Activated CD4-positive, alpha-beta T cell treated with anti-CD3 and anti-CD28 coated beads for 36 hours (primary cell): ENCODE measurements at places on chromosomes 7 and 10. TPM values are rescaled to one million over a fixed set of nuclear protein-coding genes. Genes with fewer than 3 reads are reported as not detected.

- H3K27me3 ChIP-seq = peaks cover 3% of the 10 kb centered on the region
- H3K4me3 ChIP-seq = no peak overlapping the region
- H3K27ac ChIP-seq = no peak overlapping the region
- no peaks in the 10 kb centered on the region for H3K4me1 ChIP-seq
- no peaks in the 10 kb centered on the region for H3K36me3 ChIP-seq
These were observed 63.9 kb upstream of the LOXL4 start for GRCh38 chr10:98331885-98332284.

DNA sequence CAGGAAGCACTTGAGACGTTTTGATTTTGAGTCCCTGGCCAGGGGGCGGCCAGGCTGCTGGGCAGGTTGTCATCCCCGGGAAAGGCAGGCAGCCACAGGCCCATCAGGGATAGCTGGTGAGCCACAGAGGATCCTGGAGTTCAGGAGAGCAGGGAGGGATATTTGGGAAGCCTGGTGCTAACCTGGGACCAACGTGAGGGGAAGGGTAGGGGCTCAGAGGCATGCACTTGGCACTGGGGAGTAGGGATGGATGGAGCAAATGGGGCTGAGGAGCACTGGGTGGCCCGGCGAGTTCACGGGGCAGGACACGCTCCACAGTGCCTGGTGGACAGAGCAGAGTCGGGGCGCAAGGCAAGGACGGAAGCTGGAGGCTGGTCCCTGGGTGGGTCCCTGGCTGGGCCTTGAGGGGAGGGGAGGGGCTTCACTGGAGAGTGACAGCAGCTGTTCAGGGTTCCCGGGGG lies 30.2 kb downstream of the LRRC27 start:
- H3K4me1 ChIP-seq = no peaks in the 10 kb centered on the region
- no peak overlapping the region for H3K4me3 ChIP-seq
- no peak overlapping the region for H3K27ac ChIP-seq

GRCh38 chr10:86706401-86706841 lies 38.1 kb downstream of the LDB3 start:
- H3K27me3 ChIP-seq = no peaks in the 10 kb centered on the region
- no peak overlapping the region for H3K4me3 ChIP-seq
- DNase-seq = no peak
- H3K36me3 ChIP-seq = no peaks in the 10 kb centered on the region
- H3K4me1 ChIP-seq = peaks cover 8% of the 10 kb centered on the region

DNA sequence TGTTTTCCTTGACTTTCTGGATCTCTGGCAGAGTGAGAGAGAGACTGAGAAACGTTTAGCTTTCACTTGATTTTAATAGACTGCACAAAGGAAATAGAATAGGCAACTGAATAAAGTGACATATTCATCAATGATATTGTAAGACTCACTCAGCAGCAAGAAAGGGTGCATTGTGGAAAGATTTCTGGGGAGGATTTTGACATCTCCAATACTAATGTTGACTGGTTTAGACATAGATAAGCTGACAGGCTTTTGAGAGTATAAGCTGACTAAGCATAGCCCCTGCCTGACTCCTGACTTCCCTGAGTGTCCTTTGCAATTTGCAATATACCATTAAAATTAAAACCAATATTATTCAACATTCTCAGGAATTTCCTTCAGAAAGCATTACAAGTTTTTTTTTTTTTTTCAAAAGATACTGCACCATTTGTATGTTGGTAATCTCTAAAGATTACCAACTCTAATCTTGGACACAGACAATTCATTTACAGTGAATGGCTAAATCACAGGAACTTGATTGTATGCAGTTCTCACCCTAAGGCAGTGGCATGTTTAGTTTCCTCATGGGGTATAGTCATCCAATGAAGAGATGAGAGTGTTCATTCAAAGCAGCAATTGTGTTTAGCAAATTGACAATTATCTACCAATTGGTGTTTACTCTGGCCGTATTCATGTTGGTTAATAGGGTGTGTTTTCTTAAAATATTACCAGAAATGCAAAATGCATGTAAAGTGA lies 325.6 kb downstream of the SORCS3 start:
- no peaks in the 10 kb centered on the region for H3K4me1 ChIP-seq
- H3K36me3 ChIP-seq = no peaks in the 10 kb centered on the region
- peaks cover 1% of the 10 kb centered on the region for H3K27me3 ChIP-seq
- no peak overlapping the region for H3K27ac ChIP-seq

LIPM gene
- total RNA-seq = not detected

ZMIZ1 gene
- total RNA-seq = 33.9 TPM

- no peaks in the 10 kb centered on the region for H3K36me3 ChIP-seq
- H3K27me3 ChIP-seq = no peaks in the 10 kb centered on the region
- H3K27ac ChIP-seq = no peak overlapping the region
- no peak overlapping the region for H3K4me3 ChIP-seq
- peak; percentile 11 for DNase-seq
These were observed 97.6 kb downstream of the SUGCT start for GRCh38 chr7:40232242-40232893.

- peaks cover 4% of the 10 kb centered on the region for H3K27me3 ChIP-seq
- no peaks in the 10 kb centered on the region for H3K4me1 ChIP-seq
- H3K36me3 ChIP-seq = no peaks in the 10 kb centered on the region
- no peak overlapping the region for H3K4me3 ChIP-seq
These were observed 126.2 kb upstream of the NRP1 start for GRCh38 chr10:33460505-33461294.

GRCh38 chr10:19077276-19077675 lies 28.7 kb downstream of the MALRD1 start:
- H3K27ac ChIP-seq = no peak overlapping the region
- H3K4me1 ChIP-seq = no peaks in the 10 kb centered on the region
- H3K36me3 ChIP-seq = no peaks in the 10 kb centered on the region
- no peaks in the 10 kb centered on the region for H3K27me3 ChIP-seq

DNA sequence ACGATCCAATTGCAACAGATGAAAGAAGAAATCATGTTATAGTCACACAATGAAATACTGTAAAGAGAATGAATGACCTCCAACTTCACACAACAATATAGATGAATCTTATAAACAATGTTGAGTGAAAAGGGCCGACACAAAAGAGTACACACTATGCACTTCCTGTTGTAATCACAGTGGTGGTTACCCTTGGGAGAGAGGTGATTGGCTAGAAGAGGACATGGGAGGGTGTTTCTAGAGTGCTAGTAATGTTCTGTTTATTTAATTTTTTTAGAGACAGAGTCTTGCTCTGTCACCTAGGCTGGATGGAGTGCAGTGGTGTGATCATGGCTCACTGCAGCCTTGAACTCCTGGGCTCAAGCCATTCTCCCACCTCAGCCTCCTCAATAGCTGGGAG lies 82.5 kb downstream of the NDUFB2 start:
- no peak for DNase-seq
- H3K27ac ChIP-seq = no peak overlapping the region
- H3K4me1 ChIP-seq = no peaks in the 10 kb centered on the region
- no peaks in the 10 kb centered on the region for H3K27me3 ChIP-seq
- H3K36me3 ChIP-seq = peaks cover 19% of the 10 kb centered on the region
- H3K4me3 ChIP-seq = no peak overlapping the region

GRCh38 chr10:987620-987869 lies 689 bp upstream of the GTPBP4 start:
- H3K27ac ChIP-seq = peak overlapping the region; percentile 96
- no peak for DNase-seq
- H3K36me3 ChIP-seq = peaks cover 34% of the 10 kb centered on the region

DNA sequence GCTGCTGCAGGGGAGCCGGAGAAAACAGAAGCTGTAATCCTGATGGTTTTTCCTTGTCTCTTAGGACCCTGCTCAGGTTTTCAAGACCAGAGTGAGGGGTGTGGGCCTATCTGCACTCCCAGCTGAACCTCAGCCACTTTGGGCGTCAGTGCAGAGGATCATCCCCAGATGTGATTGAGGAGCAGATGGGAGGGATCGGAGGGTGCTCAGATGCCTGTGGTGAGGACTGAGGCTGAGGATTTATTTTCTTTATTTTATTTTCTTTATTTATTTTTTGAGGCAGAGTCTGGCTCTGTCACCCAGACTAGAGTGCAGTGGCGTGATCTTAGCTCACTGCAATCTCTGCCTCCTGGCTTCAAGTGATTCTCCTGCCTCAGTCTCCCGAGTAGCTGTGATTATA lies 13.9 kb downstream of the COL26A1 start:
- no peaks in the 10 kb centered on the region for H3K4me1 ChIP-seq
- H3K4me3 ChIP-seq = no peak overlapping the region
- DNase-seq = no peak
- H3K27ac ChIP-seq = no peak overlapping the region
- no peaks in the 10 kb centered on the region for H3K36me3 ChIP-seq
- peaks cover 7% of the 10 kb centered on the region for H3K27me3 ChIP-seq

- no peak overlapping the region for H3K4me3 ChIP-seq
- H3K4me1 ChIP-seq = no peaks in the 10 kb centered on the region
- no peaks in the 10 kb centered on the region for H3K27me3 ChIP-seq
- no peaks in the 10 kb centered on the region for H3K36me3 ChIP-seq
These were observed 30.1 kb upstream of the COMTD1 start for GRCh38 chr10:75265856-75266255.

ASB4 gene
- not detected for total RNA-seq

CALY gene
- not detected for total RNA-seq

- H3K4me1 ChIP-seq = peaks cover 21% of the 10 kb centered on the region
- no peaks in the 10 kb centered on the region for H3K27me3 ChIP-seq
- peaks cover 11% of the 10 kb centered on the region for H3K36me3 ChIP-seq
- H3K27ac ChIP-seq = no peak overlapping the region
- no peak overlapping the region for H3K4me3 ChIP-seq
- DNase-seq = no peak
These were observed 20.3 kb downstream of the MYOF start for GRCh38 chr10:93461807-93462178.

DNA sequence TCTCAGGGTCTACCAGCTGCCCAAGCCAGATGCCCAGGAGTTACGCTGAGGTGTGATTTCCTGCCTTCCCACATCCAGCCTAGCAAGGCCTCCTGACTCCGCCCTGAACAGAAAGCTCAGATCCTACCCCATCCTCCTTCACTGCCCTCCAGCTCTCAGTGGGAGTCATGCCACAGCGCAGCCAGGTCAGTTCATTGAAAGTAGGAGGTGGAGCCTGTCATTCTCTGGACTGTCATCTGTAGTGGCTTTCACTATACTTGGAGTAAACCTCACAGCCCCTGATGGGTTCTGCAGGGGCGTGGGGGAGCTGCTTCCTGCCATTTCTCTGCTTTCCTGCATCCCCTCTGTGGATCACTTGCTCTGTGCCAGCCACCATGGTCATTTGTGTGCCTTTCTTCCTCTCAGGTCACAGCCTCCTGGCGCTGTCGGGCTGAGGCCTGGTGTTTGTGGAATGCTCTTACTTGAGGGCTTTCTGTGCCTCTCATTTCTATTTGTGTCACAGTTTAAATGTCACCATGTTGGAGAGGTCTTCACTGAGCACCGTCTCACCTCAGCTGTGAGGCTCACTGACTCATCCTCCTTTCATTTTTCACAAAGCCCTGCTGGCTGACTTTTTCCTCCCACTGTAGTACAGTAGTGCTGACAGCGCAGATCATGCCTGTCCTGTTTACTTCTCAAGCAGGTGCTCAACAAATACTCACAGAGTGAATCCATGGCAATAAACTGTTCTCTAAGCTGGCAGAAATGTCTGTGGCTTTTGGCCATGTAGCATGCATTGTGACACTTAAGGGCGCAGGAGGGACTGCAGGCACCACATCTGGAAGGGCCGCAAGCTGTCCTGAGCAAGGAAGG lies 61.0 kb upstream of the TMEM248 start:
- peaks cover 22% of the 10 kb centered on the region for H3K4me1 ChIP-seq
- H3K4me3 ChIP-seq = peak overlapping the region; percentile 35
- no peaks in the 10 kb centered on the region for H3K27me3 ChIP-seq
- H3K36me3 ChIP-seq = peaks cover 16% of the 10 kb centered on the region
- H3K27ac ChIP-seq = peak overlapping the region; percentile 92

DNA sequence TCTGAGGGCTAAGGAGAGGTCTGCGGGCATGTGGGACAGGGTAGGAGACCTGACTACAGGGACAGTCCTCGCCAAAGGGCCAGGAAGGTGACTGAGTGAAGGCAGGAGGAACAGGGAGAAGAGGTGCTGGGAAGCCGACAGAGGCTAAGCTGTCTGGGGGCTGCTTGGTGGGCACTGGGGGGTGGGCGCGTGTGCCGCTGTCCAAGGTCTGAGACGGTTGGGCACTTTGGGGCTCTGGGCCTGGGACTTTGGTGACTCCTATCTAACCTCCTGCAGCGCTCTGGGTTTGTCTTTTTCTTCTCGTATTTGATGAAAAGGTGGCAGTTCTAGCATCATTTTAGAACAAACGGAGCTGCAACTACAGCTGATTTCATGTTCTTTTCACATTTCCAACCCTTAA lies 141.5 kb downstream of the C10orf105 start:
- no peaks in the 10 kb centered on the region for H3K36me3 ChIP-seq
- DNase-seq = no peak
- H3K4me1 ChIP-seq = no peaks in the 10 kb centered on the region
- no peaks in the 10 kb centered on the region for H3K27me3 ChIP-seq
- no peak overlapping the region for H3K27ac ChIP-seq
- H3K4me3 ChIP-seq = no peak overlapping the region

RNF133 gene
- not detected for total RNA-seq

GRCh38 chr10:63554657-63555056 lies 33.5 kb downstream of the REEP3 start:
- peaks cover 31% of the 10 kb centered on the region for H3K4me1 ChIP-seq
- H3K4me3 ChIP-seq = no peak overlapping the region
- peaks cover 3% of the 10 kb centered on the region for H3K36me3 ChIP-seq
- no peaks in the 10 kb centered on the region for H3K27me3 ChIP-seq
- H3K27ac ChIP-seq = peak overlapping the region; percentile 52
- peak; percentile 28 for DNase-seq

VPS37D gene
- total RNA-seq = 0.39 TPM

VSIR gene
- total RNA-seq = 104 TPM

OR2A14 gene
- not detected for total RNA-seq

SSMEM1 gene
- not detected for total RNA-seq

FAM221A gene
- total RNA-seq = 8.1 TPM

- H3K27me3 ChIP-seq = peaks cover 2% of the 10 kb centered on the region
- H3K4me1 ChIP-seq = no peaks in the 10 kb centered on the region
- H3K27ac ChIP-seq = no peak overlapping the region
- no peak overlapping the region for H3K4me3 ChIP-seq
These were observed 5.1 kb upstream of the MRPS17 start for GRCh38 chr7:55946545-55946944.
